Naive thymus-derived CD8-positive, alpha-beta T cell (primary cell): ENCODE measurements at places on chromosomes 7 and 10. TPM values are rescaled to one million over a fixed set of nuclear protein-coding genes. Genes with fewer than 3 reads are reported as not detected.

Gene GCC1
- total RNA-seq, result 23.5 TPM

Gene TEX47
- total RNA-seq, result not detected

DNA sequence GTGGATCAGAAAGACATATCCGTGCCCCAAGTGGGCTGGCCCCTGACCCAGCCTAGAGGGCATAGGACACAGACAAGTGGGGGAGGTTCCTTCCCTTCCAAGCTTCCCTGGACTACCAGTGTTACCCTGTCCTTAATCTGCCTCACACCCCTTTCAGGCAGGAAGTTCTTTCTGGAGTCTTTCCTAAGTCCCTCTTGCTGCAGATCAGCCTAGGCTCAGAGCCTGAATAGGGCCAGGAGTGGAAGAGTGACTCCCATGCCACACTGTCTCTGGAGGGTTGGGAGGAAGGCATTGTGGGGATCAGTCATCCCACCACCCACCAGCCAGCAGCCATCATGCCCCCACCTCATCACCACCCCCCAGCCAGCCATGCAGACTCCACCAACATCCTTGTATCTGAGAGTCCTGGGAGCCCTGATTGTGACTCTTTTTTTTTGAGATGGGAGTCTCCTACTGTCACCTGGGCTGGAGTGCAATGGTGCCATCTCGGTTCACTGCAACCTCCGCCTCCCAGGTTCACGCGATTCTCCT is 22.6 kb downstream of the POLL start:
- H3K4me1 ChIP-seq, result peaks cover 14% of the 10 kb centered on the region
- H3K36me3 ChIP-seq, result no peaks in the 10 kb centered on the region
- DNase-seq, result no peak
- peaks cover 66% of the 10 kb centered on the region for H3K27me3 ChIP-seq
- no peak overlapping the region for H3K4me3 ChIP-seq

DNA sequence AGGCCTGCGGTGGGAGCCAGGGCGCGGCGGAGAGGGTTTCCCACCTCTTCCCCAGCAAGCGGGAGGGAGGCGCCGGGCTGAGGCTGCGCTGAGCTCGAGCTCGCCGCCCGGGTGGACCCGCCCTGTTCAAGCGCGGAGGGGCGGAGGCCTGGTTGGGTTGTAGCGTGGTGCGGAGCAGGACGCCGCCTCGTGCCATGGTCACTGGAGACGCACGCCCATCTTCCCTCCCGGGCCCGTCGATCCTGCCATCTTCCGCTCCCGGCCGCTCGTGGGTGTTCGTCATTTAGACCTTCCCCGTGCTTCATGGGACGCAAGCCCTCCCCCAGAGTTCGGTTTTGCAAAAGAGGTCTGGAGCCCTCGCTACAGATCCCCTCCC is 9.3 kb upstream of the EN2 start:
- H3K4me3 ChIP-seq, result no peak overlapping the region
- H3K27ac ChIP-seq, result no peak overlapping the region
- peaks cover 27% of the 10 kb centered on the region for H3K27me3 ChIP-seq
- no peak for DNase-seq

- no peak for DNase-seq
- H3K4me1 ChIP-seq, result no peaks in the 10 kb centered on the region
- no peak overlapping the region for H3K4me3 ChIP-seq
- no peaks in the 10 kb centered on the region for H3K27me3 ChIP-seq
Observed at GRCh38 chr7:140200061-140200989, 23.5 kb upstream of the KDM7A start.
